ENCODE measurements at places on chromosomes 4 and X.
A peak's percentile ranks its signal among the peaks of the same experiment; 100 is the strongest.

DNA sequence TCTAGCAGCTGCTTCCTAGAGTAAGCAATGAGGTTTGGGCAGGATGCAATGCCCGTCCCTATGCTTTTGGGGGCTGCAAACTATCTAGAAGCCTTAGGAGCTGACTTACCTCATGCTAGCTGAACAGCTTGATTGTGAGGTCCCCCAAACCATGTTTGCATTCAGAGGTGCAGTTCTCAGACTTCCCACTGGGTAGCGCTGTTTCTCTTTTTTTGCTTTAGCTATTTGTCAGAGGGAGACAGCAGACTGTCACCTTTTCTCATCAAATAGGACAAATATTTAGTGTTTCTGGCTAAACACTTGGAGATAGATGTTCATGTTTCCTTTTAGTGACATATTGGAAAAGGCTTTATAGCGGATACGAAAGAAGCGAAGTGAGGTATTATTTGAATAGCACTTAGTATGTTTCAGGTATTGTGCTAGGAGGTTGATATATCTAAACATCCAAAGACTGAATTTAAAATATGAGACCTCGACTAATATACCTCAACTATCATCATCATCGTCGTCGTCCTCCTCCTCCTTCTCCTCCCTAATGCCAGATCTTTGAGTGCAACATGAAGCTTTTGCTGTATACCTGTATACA, 18.7 kb upstream of the TMEM192 start:
- DNase-seq, result peak; percentile 11

DNA sequence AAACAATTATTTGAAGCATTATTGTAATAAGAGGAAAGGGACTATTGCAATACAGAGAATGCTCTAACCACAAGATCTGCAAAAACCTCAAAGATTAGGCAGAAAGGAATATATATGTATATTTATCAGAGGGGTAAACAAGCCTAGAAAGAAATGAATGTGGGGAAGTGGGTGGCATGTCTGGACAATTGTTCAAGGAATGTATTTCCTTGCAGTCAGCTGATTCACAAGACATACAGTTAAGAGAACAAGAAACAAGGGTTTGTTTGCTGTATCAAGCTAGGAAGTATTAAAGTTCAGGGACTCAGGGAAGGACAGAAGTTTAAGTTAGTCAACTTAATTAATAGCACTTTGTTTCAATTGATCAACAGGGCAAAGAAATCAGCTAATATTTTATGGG, 514.7 kb downstream of the CENPC start:
- no peak for DNase-seq

GRCh38 chrX:136839196-136839595, 41.3 kb downstream of the RBMX start:
- DNase-seq, result no peak

DNA sequence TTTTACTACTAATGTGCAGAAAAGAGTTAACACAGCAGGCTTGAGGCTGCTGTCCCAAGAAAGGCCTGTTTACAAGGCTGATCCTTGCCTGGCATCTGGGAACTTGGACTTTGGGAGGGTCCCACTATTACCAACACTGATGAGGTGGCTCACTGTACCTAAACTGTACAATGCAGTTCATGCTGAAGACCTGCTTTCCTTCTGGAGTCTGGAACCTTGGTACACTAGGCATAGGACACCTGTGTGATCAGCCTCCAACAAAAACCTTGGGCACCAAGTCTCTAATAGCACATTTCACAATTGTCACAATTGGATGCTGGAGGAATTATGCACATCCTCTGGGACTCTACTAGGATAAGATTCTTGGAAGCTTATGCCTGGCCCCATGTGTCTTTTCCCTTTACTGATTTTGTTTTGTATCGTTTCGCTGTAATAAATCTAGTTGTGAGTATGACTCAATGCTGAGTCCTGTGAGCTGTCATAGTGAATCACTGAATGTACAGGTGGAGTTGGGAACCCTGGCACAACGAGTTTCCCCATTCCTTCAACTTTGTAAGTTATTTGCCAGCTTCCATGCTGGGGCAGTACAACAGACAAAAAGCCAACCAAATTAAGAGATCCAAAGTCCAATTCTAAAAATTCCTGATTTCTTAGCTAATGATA, 45.9 kb downstream of the TEC start:
- DNase-seq, result no peak

- peak; percentile 77 for DNase-seq
Observed at GRCh38 chrX:154719132-154719675, 31.7 kb downstream of the GAB3 start.

- DNase-seq, result no peak
Observed at GRCh38 chrX:39309018-39309635, 507.9 kb downstream of the MID1IP1 start.

GRCh38 chrX:7132335-7133049, 15.0 kb upstream of the STS start:
- no peak for DNase-seq

GRCh38 chrX:1679238-1679637, 64.4 kb downstream of the ASMT start:
- no peak for DNase-seq

DNA sequence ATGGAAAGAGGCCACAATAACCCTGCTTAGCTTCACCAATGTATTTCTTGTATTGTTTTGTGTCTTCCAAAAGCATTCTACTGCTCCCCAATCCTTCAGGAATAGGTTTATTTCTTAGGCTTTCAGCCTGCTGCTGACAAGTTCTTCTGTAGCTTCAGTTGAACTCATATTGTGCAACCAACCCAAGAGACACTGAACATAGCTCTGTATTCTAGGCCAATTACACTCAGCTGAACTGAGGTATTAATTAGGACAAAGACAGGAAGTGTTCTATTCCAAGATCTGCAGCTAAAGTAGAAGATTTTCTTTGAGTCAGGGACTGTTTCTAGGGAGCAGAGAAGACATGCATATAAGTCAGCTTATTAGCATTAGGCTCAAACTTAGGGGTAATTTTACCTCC, 151.8 kb downstream of the LHFPL1 start:
- no peak for DNase-seq

GRCh38 chrX:34880656-34881055, 61.9 kb upstream of the FAM47B start:
- DNase-seq, result no peak

GRCh38 chrX:10648614-10649013, 28.2 kb upstream of the MID1 start:
- DNase-seq, result peak; percentile 54

DNA sequence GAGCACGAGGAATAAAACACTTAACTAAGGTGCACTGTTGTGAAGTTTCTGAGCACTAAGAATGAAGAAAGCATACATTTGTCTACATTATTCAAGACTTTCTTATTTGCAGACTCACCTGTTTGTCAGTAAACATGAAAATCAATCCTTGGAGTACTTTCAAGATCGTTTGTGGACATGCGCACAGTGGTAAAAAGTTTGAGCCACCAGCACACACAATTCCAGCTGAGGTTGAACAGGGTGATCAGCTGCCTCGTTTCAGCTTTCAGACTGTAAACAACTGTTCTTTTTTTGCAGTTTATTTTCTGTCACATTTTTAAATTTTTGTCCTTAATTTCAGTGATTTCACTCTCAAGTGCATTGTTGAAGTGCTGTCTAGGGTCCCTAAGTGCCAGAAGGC, 143.8 kb upstream of the VCX2 start:
- DNase-seq, result no peak

- no peak for DNase-seq
Observed at GRCh38 chrX:129813662-129814368, 29.9 kb downstream of the ZDHHC9 start.

- peak; percentile 4 for DNase-seq
Observed at GRCh38 chrX:124098089-124098488, 136.6 kb downstream of the STAG2 start.

DNA sequence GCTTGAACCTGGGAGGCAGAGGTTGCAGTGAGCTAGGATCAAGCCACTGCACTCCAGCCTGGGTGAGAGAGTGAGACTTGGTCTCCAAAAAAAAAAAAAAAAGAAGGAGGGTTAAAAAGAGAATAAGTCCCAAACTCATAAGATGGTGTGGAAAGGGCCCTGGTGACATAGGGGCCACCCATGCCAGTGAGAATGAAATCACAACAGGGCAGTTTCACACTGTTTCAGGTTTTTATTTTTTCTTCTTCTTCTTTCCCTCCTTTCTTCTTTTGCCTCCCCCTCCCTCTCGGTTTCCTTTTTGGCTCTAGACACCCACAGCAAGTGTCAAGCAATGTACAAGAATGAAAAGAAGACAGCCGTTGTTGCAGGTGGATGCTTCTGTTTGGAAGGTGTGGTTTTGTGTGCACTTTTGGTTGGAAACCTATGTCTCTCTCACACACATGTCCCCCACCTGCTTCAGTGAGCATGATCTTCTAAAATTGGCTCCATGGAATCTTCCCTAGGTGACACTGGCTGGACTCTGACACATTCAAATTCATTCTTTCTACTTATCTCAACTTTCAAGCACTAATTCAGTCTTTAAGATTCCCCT, 14.4 kb upstream of the TLR8 start:
- DNase-seq, result no peak

- no peak for DNase-seq
Observed at GRCh38 chr4:155640751-155641150, 25.9 kb upstream of the GUCY1A1 start.

DNA sequence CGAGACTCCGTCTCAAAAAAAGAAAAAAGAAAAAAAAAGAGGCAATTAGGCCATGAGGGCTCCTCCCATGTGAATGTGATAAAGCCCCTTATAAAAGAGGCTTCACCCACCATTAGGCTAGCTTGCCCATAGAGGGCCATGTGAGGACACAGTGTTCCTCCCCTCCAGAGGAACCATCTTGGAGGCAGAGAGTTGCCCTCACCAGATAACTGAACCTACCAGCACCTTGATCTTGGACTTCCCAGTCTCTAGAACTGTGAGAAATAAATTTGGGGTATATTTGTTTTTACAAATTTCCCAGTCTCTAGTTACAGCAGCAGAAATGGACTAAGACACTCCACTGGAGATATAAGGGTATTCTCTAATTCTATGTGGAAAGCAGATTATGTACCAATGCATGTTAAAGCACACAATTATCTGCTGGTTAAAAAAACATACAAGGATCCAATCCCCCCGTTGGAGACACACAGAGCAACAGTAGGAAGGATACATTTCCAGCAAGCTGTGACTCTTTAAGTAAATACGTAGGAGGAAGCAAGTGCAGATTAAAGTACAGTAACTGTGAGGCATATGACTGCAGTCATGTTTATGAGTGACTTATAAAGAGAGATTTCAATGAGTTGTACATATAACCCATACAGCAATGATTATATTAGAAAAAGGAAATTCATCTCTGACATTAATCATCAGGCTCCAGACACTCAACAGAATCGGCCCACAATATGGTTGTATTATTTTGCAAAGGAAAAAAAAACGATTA, 21.4 kb downstream of the SH3RF1 start:
- DNase-seq, result no peak

GRCh38 chr4:3335385-3335784, 42.6 kb downstream of the RGS12 start:
- DNase-seq, result no peak

DNA sequence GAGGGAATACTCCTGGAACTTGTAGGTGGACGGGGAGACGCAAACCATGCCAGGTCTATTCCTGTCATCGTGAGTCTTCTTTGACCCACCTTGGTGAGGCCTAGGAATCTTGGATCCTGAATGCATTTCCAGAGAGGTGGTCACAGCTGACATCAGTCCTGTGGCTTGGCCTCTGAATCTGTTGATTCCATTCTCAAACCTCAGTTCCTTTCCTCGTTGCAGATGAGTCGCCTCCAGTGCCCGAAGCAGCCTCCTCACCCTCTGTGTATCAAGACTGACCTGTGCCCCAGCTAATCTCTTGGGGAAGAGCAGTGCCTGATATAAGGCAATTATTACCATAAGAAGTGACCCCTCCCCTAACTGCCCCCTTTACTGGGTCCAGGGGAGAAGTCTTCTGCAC, 118.1 kb downstream of the SMIM20 start:
- no peak for DNase-seq

GRCh38 chrX:314049-314448, 4.5 kb downstream of the GTPBP6 start:
- DNase-seq, result no peak

- DNase-seq, result no peak
Observed at GRCh38 chr4:87012265-87012953, 77.6 kb downstream of the AFF1 start.

DNA sequence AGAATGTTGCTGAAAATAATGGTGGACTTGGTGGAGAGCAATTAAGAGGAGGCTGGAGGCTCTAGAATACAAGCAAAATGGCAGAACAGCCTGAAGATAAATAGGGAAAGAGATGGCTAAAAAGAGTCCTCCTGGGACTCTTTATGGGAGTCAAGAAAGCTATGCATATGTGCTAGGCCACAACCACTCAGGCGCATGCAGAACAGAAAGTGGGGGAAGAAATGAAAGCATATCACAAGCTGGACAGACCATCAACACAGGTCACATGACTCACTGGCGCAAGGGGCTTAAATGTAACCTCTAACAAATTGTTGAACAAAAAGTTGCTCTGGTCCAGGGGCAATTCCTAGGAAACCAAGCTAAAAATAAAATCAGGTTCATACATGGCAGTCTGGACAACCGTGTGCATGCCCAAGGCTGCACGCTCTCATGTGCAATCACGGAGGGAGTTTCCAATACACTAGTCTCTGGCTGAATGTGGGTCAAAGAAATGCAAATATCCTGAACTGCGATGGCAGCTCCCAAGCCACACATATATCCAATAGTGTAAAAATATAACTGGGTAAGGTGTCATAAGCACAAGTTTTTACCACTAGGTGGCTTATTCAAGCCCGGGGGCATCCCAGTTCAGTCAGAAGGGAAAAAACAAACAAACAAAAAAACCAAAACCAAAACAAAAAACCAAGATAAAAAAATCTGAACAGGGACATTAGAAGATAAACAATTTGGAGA, 45.4 kb downstream of the ZNF711 start:
- no peak for DNase-seq

DNA sequence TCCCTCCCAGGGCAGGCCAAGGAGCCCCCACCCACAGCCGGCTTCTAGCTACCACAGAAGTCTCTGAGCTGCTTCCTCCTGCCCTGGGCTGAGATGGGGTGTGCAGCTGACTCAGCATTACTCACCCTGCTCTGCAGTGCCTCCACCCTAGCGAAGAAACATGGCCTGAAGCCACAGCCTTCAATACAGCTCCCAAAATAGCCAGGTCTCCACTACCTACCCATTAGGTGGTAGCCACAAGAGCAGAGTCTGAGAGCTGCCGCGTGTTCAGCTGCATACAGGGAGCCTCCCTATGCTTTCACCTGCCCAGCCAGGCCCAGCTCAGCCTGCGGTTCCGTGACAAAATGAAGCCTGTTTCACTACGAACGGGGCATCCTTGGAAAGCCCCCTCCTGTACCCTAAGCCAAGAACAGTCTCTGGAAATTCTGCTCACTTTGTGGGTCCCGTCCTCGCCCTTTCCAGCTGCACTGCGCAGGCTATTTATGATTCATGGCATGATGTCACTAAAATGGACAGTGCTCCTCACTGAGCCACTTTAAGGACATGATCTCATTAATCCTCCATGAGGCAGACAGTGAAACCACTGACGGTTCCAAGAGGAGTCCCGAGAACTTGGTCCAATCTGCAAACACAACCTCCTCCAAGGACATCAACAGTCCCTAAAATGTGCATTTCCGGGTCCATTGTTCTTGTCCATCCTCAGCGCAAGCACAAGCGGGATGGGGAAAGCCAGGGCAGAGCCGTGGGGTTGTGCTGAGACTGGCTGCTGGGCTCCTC, 20.2 kb downstream of the WDR1 start:
- peak; percentile 78 for DNase-seq

- DNase-seq, result no peak
Observed at GRCh38 chr4:38856524-38857337, at the start of gene TLR6. Gene TLR6, minus strand, starts transcription at chr4:38856817. Its CDS starts 27,344 bp downstream, at chr4:38829473.

GRCh38 chrX:109856974-109857373, 123.9 kb upstream of the ACSL4 start:
- DNase-seq, result no peak

- no peak for DNase-seq
Observed at GRCh38 chr4:97950836-97951235, 192.4 kb downstream of the STPG2 start.

GRCh38 chr4:90445380-90445779, 318.2 kb downstream of the CCSER1 start:
- DNase-seq, result no peak

Measured in skeletal muscle cell (primary cell).